Lower lobe of right lung (tissue), 2 donors: ENCODE measurements at places on chromosomes 4 and X. TPM values are rescaled to one million over a fixed set of nuclear protein-coding genes. Genes with fewer than 3 reads are reported as not detected.

SSX4 gene
- total RNA-seq = not detected

OTC gene
- 0.71 TPM for total RNA-seq

NAP1L3 gene
- total RNA-seq = 0.95 TPM

MXRA5 gene
- total RNA-seq = 7.0 TPM

MAGEE2 gene
- total RNA-seq = not detected

SPANXD gene
- not detected for total RNA-seq

PPP2R3B gene
- total RNA-seq = 11.2 TPM

CSN1S1 gene
- not detected for total RNA-seq

TRIM61 gene
- 0.89 TPM for total RNA-seq

SMIM43 gene
- 0.18 TPM for total RNA-seq

MAP9 gene
- total RNA-seq = 14.7 TPM

CT55 gene
- total RNA-seq = not detected

- no peak overlapping the region for H3K27ac ChIP-seq
- H3K36me3 ChIP-seq = no peaks in the 10 kb centered on the region
- H3K27me3 ChIP-seq = no peaks in the 10 kb centered on the region
- H3K4me3 ChIP-seq = no peak overlapping the region
- DNase-seq = peak; percentile 20
Measured at GRCh38 chr4:8333726-8334460, 64.3 kb downstream of the HTRA3 start.

- no peaks in the 10 kb centered on the region for H3K36me3 ChIP-seq
- no peaks in the 10 kb centered on the region for H3K27me3 ChIP-seq
- H3K27ac ChIP-seq = no peak overlapping the region
- no peak overlapping the region for H3K4me3 ChIP-seq
- H3K4me1 ChIP-seq = no peaks in the 10 kb centered on the region
Measured at GRCh38 chrX:154979629-154980028, 42.9 kb downstream of the F8 start.

DNA sequence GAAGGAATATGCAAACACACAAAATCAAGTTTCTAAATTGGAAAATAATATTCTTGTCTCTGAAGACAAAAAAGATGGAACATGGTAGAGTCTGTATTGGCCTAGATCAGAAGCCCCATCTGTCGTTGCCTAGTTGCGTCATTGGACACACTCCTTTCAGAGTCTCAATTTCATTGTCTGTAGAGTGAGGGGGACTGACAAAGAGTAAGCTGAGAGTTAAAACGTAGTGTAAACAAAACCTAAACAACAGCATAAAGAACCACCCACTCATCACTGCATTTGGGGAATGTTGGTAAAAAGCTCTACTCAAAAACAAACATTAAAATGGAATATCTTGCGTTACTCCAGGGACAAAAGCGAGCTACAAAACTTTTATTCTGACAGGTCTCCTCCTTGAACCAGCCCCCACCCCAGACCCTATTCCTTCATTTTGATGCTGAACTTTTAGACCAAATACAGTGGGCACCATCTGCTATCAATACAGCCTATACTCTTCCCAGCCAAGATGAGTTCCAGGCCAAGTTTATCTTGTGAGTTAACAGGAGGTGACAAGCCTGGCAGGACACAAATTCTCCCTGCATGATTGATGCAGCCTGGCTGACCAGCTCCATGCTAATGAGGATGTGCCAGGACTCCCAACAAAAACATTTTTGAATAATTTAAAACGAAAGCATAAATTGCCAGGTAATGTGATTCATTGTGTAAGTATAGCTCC, 125.2 kb downstream of the COL25A1 start:
- no peaks in the 10 kb centered on the region for H3K4me1 ChIP-seq
- H3K4me3 ChIP-seq = no peak overlapping the region
- no peaks in the 10 kb centered on the region for H3K27me3 ChIP-seq
- H3K27ac ChIP-seq = no peak overlapping the region

DNA sequence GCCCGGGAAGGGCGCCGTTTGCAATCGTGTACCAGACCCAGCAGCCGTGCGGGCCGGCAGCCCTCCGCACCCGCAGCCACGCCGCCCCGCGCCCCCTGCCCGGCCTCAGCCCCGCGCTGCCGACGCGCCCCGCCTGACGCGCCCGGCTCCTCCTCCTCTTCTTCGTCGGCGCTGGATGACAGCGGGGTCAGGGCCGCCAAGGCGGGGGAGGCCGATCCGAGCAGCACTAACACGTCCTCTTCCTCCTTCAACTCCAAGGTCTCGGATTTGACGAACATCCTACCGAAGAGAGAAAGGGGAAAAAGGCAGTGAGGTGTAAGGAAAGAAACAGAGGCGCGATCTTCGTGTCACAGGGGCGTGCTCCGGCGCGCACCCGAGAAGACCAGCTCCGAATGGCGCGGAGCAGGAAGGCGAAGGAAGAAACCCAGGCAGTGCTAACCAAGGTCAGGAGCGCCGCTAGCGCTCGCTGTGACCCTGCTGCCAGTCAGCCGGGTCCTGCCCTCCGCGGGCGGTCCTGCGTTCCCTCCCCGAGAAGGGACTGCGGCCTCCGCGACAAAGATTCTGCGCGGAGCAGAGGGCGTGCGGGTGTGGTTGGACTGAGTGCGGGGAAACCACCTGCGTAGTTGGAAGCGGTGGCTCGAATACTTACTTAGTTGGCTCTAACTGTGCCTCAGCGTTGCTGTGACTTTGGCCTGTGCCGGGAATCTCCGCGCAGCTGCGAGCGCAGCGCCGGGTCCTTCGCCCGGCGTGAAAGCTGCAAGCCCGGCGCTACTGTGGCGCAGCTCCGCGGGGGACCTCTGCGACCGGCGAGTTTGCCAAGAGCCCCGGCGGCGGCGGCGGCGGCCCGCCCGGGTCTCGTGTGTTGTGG, 548 bp downstream of the NEUROG2 start:
- H3K4me3 ChIP-seq = peak overlapping the region; percentile 59
- peaks cover 100% of the 10 kb centered on the region for H3K27me3 ChIP-seq
- H3K27ac ChIP-seq = no peak overlapping the region
- DNase-seq = no peak
- no peaks in the 10 kb centered on the region for H3K36me3 ChIP-seq
- peaks cover 44% of the 10 kb centered on the region for H3K4me1 ChIP-seq

DNA sequence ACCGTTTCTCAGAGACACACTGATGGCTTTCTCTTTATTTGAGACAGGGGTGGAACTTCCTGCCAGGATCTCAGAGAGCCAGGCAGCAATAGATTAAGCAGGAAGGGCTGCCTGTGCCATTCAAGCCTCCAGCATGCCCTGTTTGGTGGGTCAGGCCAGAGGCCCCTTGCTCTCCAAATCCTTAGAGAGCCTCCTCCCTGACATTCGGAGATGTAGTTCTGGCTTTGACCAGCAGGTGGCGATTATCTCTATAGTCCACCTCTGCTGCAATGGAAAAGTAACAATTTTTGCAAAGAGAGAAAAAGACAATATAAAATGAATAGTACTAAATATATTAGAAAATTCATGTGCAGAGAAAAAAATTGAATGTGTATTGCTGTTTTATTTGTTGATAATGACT, 93.9 kb downstream of the NXF2B start:
- H3K4me1 ChIP-seq = no peaks in the 10 kb centered on the region
- no peaks in the 10 kb centered on the region for H3K36me3 ChIP-seq
- no peaks in the 10 kb centered on the region for H3K27me3 ChIP-seq
- DNase-seq = peak; percentile 41
- H3K4me3 ChIP-seq = no peak overlapping the region

DNA sequence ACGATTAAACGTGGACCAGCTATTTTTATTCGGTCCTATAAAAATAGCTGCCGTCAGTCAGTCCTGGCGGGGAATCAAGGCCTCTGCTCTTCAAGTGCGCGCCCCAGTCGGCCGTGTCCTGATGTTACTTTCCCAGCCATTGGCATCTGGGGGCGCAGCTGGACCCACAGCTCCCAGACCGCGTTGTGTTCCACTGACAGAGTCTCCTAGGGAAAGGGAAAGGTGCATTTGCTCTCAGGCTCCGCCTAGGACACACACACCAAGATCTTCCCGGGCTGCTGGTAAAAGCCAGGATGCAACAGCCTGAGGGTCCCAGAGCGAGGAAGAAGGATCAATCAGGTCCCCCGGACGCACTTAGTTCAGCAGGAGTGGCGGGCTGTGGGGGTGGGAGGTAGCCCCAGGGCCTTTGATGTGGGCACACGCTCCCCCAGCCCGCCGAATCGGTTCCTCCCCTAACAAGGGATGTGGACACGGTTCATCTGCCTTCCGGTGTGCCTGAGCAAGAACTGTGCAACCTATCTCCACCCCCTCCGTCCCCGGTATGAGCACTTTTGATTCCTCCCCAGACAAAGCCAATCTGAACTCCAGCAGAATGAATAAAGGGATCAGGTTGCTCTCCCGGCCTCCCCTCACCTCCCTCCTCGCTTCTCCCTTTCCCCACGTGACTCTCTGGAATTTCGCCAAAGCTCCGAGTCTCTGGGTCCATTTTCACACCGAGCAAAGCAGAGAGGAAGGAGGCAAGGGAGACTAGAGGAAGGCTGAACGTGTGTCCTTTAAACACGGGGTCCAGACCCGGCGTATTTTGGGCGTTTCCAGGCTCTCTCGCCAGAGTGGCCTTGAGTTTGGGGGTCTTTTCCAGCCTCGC, 626 bp upstream of the FRAS1 start:
- peaks cover 27% of the 10 kb centered on the region for H3K27me3 ChIP-seq
- H3K27ac ChIP-seq = no peak overlapping the region
- peak overlapping the region; percentile 61 for H3K4me3 ChIP-seq
- H3K36me3 ChIP-seq = no peaks in the 10 kb centered on the region

- peaks cover 24% of the 10 kb centered on the region for H3K4me1 ChIP-seq
- peak overlapping the region; percentile 96 for H3K27ac ChIP-seq
- DNase-seq = no peak
- peaks cover 25% of the 10 kb centered on the region for H3K36me3 ChIP-seq
- H3K27me3 ChIP-seq = no peaks in the 10 kb centered on the region
Measured at GRCh38 chrX:49041744-49042580, 1.2 kb downstream of the TFE3 start.

- no peak overlapping the region for H3K27ac ChIP-seq
- no peak for DNase-seq
- no peaks in the 10 kb centered on the region for H3K27me3 ChIP-seq
- no peak overlapping the region for H3K4me3 ChIP-seq
- no peaks in the 10 kb centered on the region for H3K36me3 ChIP-seq
Measured at GRCh38 chr4:73452953-73453700, 17.1 kb downstream of the AFP start.

GRCh38 chr4:78065508-78066192, 8.5 kb downstream of the FRAS1 start:
- no peaks in the 10 kb centered on the region for H3K27me3 ChIP-seq
- no peak overlapping the region for H3K4me3 ChIP-seq
- H3K27ac ChIP-seq = no peak overlapping the region
- no peaks in the 10 kb centered on the region for H3K36me3 ChIP-seq

- H3K4me3 ChIP-seq = no peak overlapping the region
- H3K4me1 ChIP-seq = peaks cover 18% of the 10 kb centered on the region
- no peaks in the 10 kb centered on the region for H3K27me3 ChIP-seq
- no peak overlapping the region for H3K27ac ChIP-seq
Measured at GRCh38 chr4:102599455-102599854, 98.3 kb downstream of the NFKB1 start.

DNA sequence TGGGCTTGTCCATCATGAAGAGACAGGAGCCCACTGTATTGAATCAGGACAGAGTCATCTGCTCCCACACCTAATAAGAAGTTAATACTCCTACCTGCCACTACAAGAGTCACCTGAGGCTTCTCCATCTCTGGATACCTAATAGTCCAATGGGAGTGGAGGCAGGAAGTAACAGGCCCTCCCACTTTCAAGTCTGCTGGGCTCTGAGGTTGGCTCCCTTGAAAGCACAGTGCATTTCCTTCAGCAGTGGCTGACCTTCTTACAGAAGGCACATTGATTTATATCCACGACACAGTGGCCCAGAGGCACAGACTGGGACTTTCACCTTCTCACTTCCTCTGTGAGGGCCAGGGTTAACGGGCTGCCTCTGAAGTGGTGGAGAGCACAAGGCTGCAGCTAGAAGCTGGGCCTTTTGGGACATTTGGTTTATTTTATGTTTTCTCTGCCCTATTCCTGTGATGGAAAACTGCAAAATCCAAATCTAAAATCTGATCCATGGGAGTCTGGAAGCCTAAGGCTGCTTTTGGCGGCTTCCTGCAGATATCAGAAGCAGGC, 38.1 kb downstream of the FRG2 start:
- DNase-seq = no peak
- no peaks in the 10 kb centered on the region for H3K36me3 ChIP-seq
- no peak overlapping the region for H3K27ac ChIP-seq
- no peak overlapping the region for H3K4me3 ChIP-seq

GRCh38 chr4:183130328-183131155, 31.5 kb downstream of the WWC2 start:
- no peak overlapping the region for H3K27ac ChIP-seq
- no peak for DNase-seq
- H3K36me3 ChIP-seq = no peaks in the 10 kb centered on the region
- H3K4me3 ChIP-seq = no peak overlapping the region
- H3K27me3 ChIP-seq = no peaks in the 10 kb centered on the region
- peaks cover 13% of the 10 kb centered on the region for H3K4me1 ChIP-seq

- H3K27me3 ChIP-seq = no peaks in the 10 kb centered on the region
- no peaks in the 10 kb centered on the region for H3K36me3 ChIP-seq
- no peak overlapping the region for H3K27ac ChIP-seq
- peaks cover 10% of the 10 kb centered on the region for H3K4me1 ChIP-seq
Measured at GRCh38 chr4:147370473-147370872, 110.4 kb upstream of the EDNRA start.

GRCh38 chr4:1416948-1417260, 10.7 kb upstream of the NKX1-1 start:
- H3K27me3 ChIP-seq = peaks cover 58% of the 10 kb centered on the region
- no peak overlapping the region for H3K4me3 ChIP-seq
- DNase-seq = peak; percentile 28
- no peaks in the 10 kb centered on the region for H3K4me1 ChIP-seq

DNA sequence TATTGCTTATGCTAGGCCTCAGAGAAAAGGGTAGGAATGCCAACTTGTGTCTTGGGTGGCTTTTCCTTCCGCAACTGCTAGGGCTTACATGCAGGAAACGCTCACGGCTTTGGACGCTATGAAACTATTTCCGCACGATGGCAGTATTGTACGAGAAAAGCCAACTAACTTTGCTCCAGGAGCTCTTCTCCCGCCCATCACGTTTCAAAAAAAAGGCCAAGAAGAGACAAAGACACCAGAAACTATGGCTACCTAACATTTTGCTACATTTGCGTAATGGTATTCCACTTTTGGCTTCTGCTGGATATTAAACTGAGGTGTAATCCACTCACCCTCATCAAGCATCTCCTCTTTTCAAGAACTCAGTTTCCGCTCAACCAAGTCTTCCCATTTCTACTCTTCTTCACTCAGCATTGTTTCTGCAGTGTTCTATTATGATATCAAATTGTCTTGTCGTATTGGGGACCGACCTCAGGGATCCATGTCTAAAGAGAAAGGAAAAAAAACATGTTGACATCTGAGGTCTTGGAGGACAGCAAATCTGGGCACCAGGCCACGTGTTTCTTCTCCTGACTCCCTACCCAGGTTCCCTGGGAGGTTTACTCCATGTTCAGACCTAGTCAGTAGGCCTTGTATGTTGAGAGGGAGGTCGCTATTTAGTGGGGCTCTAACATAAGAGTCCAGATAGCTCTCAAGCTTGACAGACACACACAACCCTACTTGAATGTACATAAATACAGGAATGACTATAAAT, 239.4 kb upstream of the STK26 start:
- H3K27ac ChIP-seq = no peak overlapping the region
- no peaks in the 10 kb centered on the region for H3K36me3 ChIP-seq
- no peak overlapping the region for H3K4me3 ChIP-seq

- DNase-seq = no peak
- H3K4me3 ChIP-seq = no peak overlapping the region
- no peaks in the 10 kb centered on the region for H3K27me3 ChIP-seq
- H3K36me3 ChIP-seq = no peaks in the 10 kb centered on the region
Measured at GRCh38 chr4:82630079-82630478, 68.3 kb upstream of the TMEM150C start.
